ENCODE measurements at places on chromosomes 6 and 20.

GRCh38 chr6:131948692-131949619 lies 2.2 kb downstream of the CCN2 start:
- DNase-seq: no peak

- DNase-seq: no peak
Observed at GRCh38 chr6:170255426-170256125, 35.3 kb downstream of the DLL1 start.

GRCh38 chr6:140921366-140922226 lies 1211.1 kb upstream of the GJE1 start:
- no peak for DNase-seq

GRCh38 chr20:34016736-34017135 lies 23.0 kb downstream of the RALY start:
- DNase-seq: no peak

- DNase-seq: no peak
Observed at GRCh38 chr6:142947714-142948480, 2.9 kb upstream of the HIVEP2 start.

- DNase-seq: no peak
Observed at GRCh38 chr20:36344517-36345132, 38.5 kb downstream of the DLGAP4 start.

DNA sequence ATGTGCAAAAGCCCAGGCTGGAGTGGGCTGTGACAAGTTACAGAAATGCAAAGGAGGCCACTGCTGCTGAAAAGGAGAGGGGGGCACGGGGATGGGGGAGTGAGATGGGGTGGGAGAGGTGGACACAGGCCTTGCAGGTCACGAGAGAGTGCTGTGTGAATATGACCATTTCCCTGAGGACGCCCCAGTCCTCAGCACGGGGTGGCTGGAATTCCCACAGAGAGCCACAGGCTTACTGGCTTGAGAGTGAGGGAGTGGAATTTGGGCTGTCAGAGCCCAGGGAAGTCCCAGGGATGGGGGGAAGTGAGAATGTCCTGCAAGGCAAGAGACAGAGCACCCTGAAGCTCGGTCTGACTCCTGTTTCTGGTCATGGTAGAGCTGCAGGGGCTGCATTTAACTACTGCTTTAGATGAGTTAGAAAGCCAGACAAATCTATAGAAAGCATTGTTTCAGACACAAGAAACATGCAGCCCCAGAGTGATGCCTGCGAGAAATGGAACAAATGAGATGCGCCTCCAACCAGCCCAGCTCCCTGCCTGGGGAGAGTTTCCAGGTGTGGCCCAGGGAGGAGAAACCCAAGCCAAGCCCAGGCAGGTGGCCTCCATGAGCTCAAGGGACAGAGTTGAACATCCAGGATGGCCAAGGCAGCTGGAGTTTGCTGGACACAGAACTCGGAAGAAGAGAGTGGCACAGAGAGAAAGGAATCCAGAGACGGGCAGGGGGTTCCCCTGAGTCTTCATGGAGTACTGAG lies 30.5 kb downstream of the NPEPL1 start:
- no peak for DNase-seq

GRCh38 chr20:57697543-57697942 lies 12.3 kb downstream of the PMEPA1 start:
- DNase-seq: no peak

DNA sequence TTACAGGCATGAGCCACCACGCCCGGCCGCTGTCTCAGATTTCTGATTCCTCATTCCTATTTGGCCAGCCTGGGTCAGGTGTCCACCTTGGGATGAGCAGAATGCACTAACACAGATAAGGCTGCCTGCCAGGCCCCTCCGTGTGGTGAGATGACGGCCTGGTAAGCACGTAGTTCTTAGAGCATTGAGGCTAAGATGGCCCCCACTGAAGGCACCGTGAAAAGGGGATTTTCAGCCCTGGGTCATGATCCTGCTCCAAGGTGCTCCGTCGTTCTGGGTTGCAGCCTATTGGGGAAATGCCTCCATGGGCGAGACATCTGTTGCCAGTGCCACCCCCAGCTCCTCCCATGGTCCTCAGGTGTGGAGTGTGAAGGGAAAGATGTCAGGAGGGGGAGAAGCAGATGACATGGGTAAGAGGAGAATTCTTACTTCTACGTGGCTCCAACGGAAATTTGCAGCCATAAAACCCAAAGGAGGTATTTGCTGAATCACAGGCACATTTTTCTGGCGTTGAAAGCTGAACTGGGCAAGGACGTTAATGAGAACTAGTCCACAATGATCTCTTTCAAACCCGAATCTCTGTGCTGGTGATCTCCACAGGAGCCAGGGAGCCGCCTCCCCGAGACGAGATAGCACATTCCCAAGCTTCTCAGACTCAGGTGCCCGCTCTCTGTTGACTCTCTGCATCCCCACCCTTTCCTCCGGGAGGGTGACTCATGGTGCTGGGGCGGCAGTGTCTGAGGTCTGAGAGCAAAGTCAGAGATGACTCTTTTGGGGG lies 34.0 kb upstream of the BMP6 start:
- DNase-seq: no peak

GRCh38 chr20:60057123-60057865 lies 99.1 kb downstream of the CDH26 start:
- DNase-seq: peak; percentile 71

DNA sequence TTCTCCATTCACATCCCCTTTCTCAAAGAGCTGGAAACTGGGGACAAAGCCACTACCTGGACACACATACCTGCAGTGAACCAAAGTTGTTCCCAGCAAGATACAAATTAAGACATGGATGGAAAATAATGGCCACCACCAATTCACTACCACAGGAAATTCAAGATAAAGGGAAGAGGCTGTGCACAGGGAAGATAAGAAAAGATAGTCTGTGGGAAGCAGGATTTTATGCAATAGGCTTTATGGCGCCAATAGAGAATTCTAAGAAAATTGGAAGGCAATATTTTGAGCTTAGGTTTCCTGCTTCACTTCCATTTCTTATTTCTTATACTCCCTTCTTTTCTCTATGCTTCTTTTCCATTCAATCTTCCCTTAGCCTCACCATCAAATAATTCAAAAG lies 9.9 kb downstream of the GPX6 start:
- no peak for DNase-seq

DNA sequence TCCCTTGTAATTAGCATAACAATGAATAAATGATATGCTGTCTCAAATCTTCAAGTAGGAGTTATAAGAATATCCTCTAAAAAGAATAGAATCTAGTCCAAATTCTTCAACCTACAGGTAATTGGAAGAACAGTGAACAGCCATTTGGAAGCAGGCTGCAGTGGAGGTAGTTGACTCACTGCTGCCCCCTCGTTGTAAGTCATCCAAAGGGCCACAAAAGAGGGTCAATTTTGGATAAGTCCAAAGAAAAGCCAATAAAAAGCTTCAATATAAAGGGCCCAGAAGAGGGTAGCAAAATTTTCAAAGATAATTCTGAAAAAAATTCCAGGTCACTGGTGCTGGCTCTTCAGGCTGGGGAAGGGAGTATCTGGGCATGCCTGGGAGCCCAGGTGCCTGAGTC lies 60.8 kb upstream of the SSTR4 start:
- DNase-seq: no peak

DNA sequence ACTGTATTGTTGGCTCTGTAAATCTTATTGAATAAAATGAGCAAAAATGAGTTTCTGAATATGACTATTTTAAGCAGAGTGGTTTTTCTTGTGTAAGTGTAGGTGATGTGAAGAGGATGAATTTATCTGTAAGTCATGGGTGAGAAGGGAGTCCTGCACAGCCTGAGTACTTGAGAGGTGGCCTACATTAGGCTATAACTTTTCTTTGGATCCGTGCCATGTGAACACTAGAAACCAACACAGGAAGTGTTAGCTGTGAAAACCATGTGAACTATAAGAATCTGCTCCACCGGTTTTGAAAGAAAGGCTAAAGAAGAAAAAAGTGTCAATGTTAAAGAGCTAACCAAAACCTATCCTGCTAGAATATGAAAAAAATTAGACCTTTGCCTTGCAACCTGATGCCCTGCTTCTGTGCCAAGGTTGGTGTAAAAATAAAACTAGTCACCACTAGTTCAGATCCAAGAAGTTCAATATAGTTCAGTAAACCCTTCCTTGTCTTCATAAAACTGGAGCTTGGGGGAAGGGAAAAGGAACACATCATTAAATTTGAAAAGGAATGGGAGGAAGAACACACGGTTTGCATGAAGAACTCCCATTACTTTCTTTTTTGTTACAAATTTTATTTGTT lies 21.3 kb downstream of the PLCB1 start:
- DNase-seq: peak; percentile 59

DNA sequence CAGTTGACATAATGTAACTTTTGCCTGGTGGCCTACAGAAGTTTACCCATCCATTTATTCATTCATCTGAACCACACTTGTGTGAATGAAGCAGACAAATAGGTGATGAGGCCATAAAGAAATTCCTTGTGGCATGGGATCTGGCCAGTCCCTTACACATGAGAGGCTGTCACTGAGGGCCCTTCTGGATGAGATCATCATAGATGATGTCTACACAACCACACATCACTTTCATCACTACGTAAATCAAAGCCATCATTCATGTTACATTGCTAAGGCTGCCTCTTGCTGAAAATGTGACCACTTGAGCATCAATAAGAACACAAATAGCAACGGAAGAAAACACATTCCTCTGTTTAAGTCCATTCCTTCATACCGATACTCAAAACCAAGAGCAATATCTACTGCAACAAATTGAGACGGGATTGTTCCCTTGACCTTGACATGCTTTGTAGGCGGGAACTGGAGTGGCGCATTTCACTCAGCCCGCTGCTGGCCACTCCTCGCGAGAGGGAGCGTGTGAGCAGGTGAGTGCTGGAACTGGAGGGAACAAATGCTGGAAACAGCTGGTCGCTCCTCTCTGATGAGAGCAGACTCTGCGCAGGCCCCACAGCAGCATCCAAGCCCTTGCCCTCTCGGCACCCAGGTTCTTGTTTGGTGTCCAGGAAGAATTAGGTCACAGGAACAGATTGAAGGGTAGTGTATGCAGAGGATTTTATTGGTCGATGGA lies 49.3 kb downstream of the FAM50B start:
- no peak for DNase-seq

DNA sequence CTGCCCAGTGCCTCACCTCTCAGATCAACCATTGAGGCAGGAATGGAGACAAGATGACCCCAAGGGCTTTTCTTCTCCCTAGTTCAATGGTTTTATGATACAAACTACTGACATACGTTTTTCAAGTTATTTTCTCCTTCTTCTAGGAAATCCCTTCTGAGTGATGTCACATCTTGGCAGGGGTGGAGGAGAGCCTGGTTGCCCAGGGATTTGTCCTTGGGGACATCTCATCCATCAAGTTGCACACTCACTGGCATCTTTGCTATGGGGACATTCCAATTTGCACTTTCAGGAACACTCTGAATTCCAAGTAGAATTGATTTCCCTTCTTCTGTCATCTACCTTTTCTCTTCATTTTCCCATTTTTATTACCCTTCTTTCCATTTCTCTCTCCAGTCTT lies 9.9 kb downstream of the ZFP57 start:
- DNase-seq: no peak

- no peak for DNase-seq
Observed at GRCh38 chr20:17848249-17849048, 120.1 kb downstream of the SNX5 start.

- no peak for DNase-seq
Observed at GRCh38 chr20:533526-533925, 10.1 kb downstream of the CSNK2A1 start.

- DNase-seq: peak; percentile 49
Observed at GRCh38 chr20:16801919-16802651, 53.9 kb downstream of the OTOR start.

DNA sequence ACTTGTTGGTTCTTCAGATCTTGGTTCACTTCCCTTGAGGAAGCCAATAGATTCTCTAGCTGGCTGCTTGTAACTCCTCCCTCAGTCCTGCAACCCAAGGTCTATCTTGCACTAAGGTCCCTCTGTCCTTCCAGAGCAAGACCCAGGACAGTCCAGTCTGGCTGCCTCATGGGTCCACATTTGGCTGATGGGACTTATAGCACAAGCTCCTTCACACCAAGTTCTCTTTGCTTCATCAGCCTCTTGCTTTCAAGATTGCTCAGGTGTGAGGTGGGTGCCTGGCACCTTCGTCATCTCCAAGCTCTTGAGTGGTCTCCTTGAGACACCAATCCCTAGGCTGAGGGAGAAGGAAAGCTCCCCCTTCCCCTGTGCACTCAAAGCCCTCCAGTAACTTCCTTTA lies 28.3 kb downstream of the NSFL1C start:
- no peak for DNase-seq

DNA sequence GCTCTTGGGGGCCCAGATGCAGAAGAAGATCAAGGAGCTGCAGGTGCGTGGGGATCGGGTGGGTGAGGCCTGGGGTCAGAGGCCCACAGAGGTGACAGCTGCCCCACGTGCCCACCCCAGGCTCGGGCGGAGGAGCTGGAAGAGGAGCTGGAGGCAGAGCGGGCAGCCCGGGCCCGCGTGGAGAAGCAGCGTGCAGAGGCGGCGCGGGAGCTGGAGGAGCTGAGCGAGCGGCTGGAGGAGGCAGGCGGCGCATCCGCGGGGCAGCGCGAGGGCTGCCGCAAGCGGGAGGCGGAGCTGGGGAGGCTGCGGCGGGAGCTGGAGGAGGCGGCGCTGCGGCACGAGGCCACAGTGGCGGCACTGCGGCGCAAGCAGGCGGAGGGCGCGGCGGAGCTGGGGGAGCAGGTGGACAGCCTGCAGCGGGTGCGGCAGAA lies 41.5 kb downstream of the MYH7B start:
- no peak for DNase-seq

- DNase-seq: peak; percentile 29
Observed at GRCh38 chr6:12289933-12290820, at the start of gene EDN1. Gene EDN1, plus strand, starts transcription at chr6:12290361. Its CDS starts 269 bp downstream, at chr6:12290630.

DNA sequence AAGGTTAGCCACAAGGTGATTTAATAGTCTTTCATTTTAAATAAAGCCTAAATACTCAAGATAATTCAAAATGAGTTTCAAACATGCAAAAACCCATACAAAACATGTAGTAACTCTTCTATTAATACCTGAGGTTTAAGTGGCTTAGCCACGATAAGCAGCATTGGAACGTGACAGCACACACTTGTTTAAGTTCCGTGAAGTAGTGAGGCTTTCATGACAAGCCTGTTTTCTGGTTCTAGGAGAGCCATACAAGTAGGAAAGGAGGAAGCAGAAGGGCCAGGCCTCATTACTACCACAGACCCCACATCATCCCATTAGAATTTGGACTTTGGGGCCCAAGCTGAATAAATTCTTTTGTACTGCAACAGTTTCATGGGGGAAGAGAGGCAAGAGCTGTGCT lies 54.3 kb upstream of the PRND start:
- no peak for DNase-seq
